ENCODE measurements at places on chromosomes 4 and X.

GRCh38 chr4:88573276-88573980 is 18.9 kb upstream of the HERC3 start:
- no peak for DNase-seq

DNA sequence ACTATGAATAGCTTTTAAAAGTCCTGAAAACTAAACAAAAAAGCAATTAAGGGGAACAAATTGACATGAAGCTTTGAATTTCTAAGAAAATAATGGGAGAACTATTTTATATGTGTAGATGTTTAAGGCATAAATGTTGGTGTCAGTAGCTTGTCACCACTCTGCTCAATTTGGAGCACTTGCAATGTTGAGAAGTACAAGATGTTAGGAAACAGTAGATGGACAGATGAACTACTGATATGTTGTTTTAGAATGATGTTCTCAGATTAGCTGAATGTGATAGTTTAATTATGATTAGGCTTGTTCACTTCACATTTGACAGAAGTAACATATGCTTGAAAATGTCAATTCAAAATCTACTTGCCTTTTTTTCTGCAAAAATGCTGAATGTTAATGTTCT is 525.7 kb upstream of the IGFBP7 start:
- DNase-seq = no peak

- no peak for DNase-seq
Measured at GRCh38 chr4:36360755-36361154, 79.3 kb downstream of the DTHD1 start.

- no peak for DNase-seq
Measured at GRCh38 chr4:125624951-125625350, 310.2 kb downstream of the FAT4 start.

- no peak for DNase-seq
Measured at GRCh38 chr4:16329125-16329796, 103.0 kb upstream of the TAPT1 start.

DNA sequence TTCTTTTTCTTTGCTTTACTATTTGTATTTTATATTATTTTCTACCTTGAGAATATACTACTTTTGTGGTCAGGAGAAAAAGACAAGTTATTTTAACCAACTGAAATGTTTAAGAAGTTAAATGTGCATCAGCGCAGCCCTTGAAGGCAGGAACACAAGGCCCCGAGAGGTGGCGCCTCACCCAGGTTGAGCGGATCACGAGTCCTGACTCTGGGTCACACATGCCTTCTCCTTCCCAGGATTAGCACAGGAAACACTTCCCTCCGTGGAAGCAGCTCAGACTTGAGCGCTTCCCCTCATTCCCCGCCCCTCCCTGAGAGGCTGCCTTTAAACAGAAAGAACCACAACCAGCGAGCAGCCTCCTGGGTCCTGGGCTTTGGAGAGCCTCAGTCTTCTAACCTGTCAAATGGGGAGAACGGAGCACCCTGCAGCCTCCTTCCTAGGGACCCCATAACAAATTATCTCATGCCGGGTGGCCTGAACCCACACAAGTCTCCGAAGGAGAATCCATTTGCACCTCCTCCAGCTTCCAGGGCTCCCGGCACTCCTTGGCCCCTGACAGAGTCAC is 217.6 kb downstream of the AFAP1 start:
- no peak for DNase-seq
